Hair follicle dermal papilla cell (primary cell): ENCODE measurements at places on chromosomes 1 and 21. TPM values are rescaled to one million over a fixed set of nuclear protein-coding genes. Genes with fewer than 3 reads are reported as not detected.

The CCDC27 gene
- not detected in 2 replicates for total RNA-seq

The TRPM2 gene
- under 0.01 TPM in 1 of 2 replicates, not detected in the other for total RNA-seq

The CYP4Z1 gene
- total RNA-seq = not detected in 2 replicates

The PTPRF gene
- total RNA-seq = 39.7 and 45.4 TPM in 2 replicates

The LCA5L gene
- total RNA-seq = 0.81 and 0.97 TPM in 2 replicates

The RGS1 gene
- not detected in 2 replicates for total RNA-seq

The APOBEC4 gene
- not detected in 2 replicates for total RNA-seq

The OR6K3 gene
- not detected in 2 replicates for total RNA-seq

The PLA2G5 gene
- not detected in 2 replicates for total RNA-seq

The SH2D5 gene
- total RNA-seq = 2.1 and 4.9 TPM in 2 replicates

The ELK4 gene
- total RNA-seq = 22.2 and 29.4 TPM in 2 replicates

The PRRX1 gene
- total RNA-seq = 1,001 and 1,266 TPM in 2 replicates

The PYHIN1 gene
- 0.12 TPM in 1 of 2 replicates, not detected in the other for total RNA-seq

The FAM151A gene
- total RNA-seq = not detected in 2 replicates

The IQCC gene
- total RNA-seq = 0.97 and 1.1 TPM in 2 replicates

The TRIM46 gene
- total RNA-seq = 7.4 and 7.8 TPM in 2 replicates

The FCRLB gene
- total RNA-seq = 0.49 and 0.73 TPM in 2 replicates

The PRCC gene
- total RNA-seq = 25.8 and 30.4 TPM in 2 replicates

The RRP1 gene
- total RNA-seq = 18.5 and 21.4 TPM in 2 replicates

The RYR2 gene
- not detected in 2 replicates for total RNA-seq

The LDLRAD1 gene
- not detected in 2 replicates for total RNA-seq

The SH3D21 gene
- 5.7 and 7.2 TPM in 2 replicates for total RNA-seq

The CRNN gene
- not detected in 2 replicates for total RNA-seq

The CD1E gene
- not detected in 2 replicates for total RNA-seq

The DYNLT5 gene
- 0.61 and 2.8 TPM in 2 replicates for total RNA-seq

The PLA2G2F gene
- not detected in 2 replicates for total RNA-seq
